ENCODE measurements at places on chromosomes 7 and 10. TPM values are rescaled to one million over a fixed set of nuclear protein-coding genes. Genes with fewer than 3 reads are reported as not detected.

COBL gene
- total RNA-seq: 0.34 TPM

MACC1 gene
- total RNA-seq: 38.3 TPM

ANKRD7 gene
- total RNA-seq: 0.34 TPM

GSTO2 gene
- 6.5 TPM for total RNA-seq

EEF1AKMT2 gene
- 15.4 TPM for total RNA-seq

HECW1 gene
- total RNA-seq: not detected

CYP3A4 gene
- not detected for total RNA-seq

GPAM gene
- total RNA-seq: 14.9 TPM

CCDC201 gene
- total RNA-seq: not detected

DAGLB gene
- total RNA-seq: 27.3 TPM

CYP3A7 gene
- 0.07 TPM for total RNA-seq

HOXA1 gene
- 0.07 TPM for total RNA-seq

SLC13A1 gene
- total RNA-seq: not detected

PDE6C gene
- not detected for total RNA-seq

CALML5 gene
- 2.3 TPM for total RNA-seq

NPTX2 gene
- under 0.01 TPM for total RNA-seq

CCDC172 gene
- total RNA-seq: not detected

TMEM176A gene
- total RNA-seq: not detected

PARP12 gene
- total RNA-seq: 17.4 TPM

NACAD gene
- total RNA-seq: 0.43 TPM

LRRC18 gene
- not detected for total RNA-seq

ITIH5 gene
- 0.07 TPM for total RNA-seq

GIMAP7 gene
- not detected for total RNA-seq
